ENCODE measurements at places on chromosomes 3 and 15. TPM values are rescaled to one million over a fixed set of nuclear protein-coding genes. Genes with fewer than 3 reads are reported as not detected.

DNA sequence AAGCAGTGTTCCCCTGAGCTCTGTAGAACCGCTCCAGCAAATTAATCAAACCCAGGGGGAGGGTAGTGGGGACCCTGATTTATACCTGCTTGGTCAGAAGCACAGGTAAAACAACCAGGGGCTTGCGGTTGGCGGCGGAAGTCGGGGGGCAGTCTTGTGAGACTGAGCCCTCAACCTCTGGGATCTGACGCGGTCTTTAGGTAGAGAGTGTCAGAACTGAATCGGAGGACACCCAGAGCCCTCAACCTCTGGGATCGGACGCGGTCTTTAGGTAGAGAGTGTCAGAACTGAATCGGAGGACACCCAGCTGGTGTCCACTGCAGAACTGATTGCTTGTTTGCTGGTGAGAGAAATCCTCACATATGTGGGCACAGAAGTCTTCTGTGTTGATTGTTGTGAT, 12.9 kb upstream of the PAQR5 start:
- no peak for DNase-seq

- no peak for DNase-seq
These were observed 36.8 kb downstream of the TLE3 start for GRCh38 chr15:70060993-70061305.

DNA sequence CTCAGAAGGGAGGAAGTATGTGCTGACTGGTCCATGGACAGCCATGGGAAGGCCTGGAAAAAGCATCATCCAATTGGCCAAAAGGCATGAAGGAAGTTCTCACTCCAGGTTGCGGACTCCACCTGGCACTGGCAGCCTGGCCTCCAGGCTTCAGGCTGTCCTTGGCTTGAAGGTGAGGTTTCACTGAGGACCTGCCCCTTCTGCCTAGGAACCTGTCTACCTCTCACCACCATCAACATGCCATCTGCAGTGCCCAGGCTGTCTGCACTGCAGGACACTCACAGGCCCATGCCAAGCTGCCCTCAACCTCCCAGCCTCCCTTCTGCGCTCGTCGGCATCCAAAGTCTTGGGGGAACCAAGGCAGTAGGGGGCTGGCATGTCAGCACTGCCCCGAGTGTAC, 51.1 kb downstream of the CEP70 start:
- DNase-seq = no peak

GRCh38 chr15:74789171-74789631, 7.3 kb downstream of the CSK start:
- DNase-seq = no peak

GRCh38 chr3:38549957-38550840, 54.1 kb downstream of the EXOG start:
- no peak for DNase-seq

- no peak for DNase-seq
These were observed 88.8 kb upstream of the RARB start for GRCh38 chr3:25339225-25339624.

DNA sequence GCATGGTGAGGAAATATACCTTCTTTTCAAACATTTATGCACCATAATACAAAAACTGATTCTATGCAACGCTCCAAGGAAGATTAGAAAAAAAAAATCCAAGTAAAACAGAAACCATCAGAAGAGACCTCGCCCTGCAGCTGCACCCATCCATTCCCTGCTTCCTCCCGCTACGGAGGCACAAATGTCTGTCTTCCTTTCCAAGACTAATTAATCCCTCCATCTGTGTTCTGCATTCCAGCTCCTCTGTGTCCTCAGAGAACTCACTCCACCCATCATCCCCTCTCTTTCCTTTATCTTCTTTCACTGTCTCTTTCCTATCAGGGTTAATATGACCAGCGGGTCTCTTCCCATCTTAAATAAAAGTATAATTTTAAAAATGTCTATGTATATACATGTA, 196.1 kb downstream of the ADAMTSL3 start:
- no peak for DNase-seq

- DNase-seq = no peak
These were observed 108.0 kb downstream of the BBX start for GRCh38 chr3:107630779-107631178.

GRCh38 chr3:74343391-74343790, 271.1 kb downstream of the CNTN3 start:
- DNase-seq = no peak

DNA sequence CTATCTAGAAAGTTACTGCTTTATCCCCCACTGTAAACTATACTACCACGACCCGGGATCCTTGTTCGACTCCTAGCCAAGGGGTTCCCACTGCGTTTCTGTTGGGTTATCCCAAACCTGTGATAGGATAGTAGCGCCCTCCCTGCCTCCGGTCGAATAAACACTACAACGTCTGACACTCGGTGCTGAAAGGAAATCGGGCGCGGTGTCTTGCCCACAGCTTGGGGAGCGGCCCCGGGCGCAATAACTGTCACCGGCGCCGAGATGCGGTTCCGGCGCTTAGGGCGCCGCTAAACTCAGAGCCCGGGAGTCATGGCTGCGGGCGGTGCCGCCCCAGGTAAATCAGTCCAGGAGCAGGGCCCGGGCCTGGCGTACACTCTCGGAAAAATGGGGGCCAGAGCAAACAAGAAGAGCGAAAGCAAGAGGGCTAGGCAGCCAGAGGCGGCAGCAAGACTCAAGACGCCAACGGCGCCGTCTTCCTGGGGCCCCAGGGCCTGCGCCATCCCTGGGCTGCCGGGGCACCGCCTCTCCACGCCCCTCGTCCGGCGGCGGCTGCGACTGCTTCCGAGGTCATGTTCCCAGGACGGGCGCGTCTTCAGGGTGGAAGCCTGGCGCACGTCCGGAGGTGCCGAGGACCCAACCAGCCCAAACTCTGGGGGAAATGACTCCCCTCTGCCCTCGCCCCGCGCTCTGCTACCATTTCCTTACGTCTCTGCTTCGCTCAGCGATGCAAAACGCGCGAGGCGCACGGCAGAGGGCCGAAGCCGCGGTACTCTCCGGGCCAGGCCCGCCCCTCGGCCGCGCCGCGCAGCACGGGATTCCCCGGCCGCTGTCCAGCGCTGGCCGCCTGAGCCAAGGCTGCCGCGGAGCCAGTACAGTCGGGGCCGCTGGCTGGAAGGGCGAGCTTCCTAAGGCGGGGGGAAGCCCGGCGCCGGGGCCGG, at the start of gene DUT:
DUT (plus strand) TSS at position 575 of the 941 bp plus-strand sequence; CDS start at position 662, 87 bp downstream.
- peak; percentile 38 for DNase-seq

- DNase-seq = no peak
These were observed 13.0 kb upstream of the SLC28A1 start for GRCh38 chr15:84871428-84871985.

DNA sequence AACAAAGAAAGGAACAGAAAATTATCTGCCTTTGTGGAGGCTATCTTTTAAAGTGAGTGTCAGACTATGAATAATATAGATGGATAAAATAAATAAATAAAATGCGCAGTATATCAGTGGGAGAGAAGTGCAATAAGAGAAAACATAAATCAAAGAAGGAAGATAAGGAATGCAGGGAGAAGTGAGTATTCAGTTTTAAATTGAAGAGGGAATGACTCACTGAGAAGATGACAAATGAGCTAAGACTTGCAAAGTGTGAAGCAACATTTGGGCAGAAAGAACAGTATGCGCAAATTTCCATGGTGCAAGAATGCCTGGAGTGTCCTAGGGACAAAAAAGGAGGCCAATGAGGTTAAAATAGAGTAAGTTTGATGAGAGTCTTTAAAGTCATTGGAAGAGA, 1300.1 kb upstream of the ALCAM start:
- no peak for DNase-seq

- DNase-seq = no peak
These were observed 50.9 kb downstream of the RGMA start for GRCh38 chr15:93037820-93038705.

- DNase-seq = no peak
These were observed 74.2 kb upstream of the RASGRP1 start for GRCh38 chr15:38638811-38639210.

GRCh38 chr15:38818157-38818790, 253.7 kb upstream of the RASGRP1 start:
- DNase-seq = no peak

DNA sequence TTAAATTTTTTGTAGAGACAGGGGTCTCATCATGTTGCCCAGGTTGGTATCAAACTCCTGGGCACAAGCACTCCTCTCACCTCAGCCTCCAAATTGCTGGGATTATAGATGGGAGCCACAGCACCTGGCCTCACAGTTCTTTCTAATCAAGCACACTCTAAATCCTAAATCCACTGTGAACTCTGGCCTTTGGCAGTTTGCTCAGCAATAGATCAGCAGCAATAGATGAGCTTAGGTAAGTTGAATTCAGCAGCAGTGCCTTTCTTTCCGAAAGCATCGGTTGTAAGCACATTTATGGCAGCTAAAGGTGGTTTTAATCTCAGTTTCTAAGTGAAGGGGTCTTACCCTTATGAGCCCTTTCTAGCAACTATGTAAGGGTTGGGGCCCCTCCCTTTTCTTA, 16.6 kb downstream of the PDHB start:
- DNase-seq = no peak

Gene POLR2M
- 38.9 TPM for polyA plus RNA-seq

Gene PRR23A
- polyA plus RNA-seq = not detected

Gene TPRG1
- polyA plus RNA-seq = 2.7 TPM

Gene ANKRD34C
- not detected for polyA plus RNA-seq

Gene GNAT1
- polyA plus RNA-seq = not detected

Gene MRAS
- polyA plus RNA-seq = 69.6 TPM

Gene TMIE
- 1.2 TPM for polyA plus RNA-seq

Gene SEC62
- 72.6 TPM for polyA plus RNA-seq

Gene NMB
- polyA plus RNA-seq = 1.5 TPM

Gene SOX2
- 0.10 TPM for polyA plus RNA-seq

Gene NAALADL2
- 5.9 TPM for polyA plus RNA-seq

Measured in forelimb muscle (tissue), 1 donor.